ENCODE measurements at places on chromosomes 13 and 19.

DNA sequence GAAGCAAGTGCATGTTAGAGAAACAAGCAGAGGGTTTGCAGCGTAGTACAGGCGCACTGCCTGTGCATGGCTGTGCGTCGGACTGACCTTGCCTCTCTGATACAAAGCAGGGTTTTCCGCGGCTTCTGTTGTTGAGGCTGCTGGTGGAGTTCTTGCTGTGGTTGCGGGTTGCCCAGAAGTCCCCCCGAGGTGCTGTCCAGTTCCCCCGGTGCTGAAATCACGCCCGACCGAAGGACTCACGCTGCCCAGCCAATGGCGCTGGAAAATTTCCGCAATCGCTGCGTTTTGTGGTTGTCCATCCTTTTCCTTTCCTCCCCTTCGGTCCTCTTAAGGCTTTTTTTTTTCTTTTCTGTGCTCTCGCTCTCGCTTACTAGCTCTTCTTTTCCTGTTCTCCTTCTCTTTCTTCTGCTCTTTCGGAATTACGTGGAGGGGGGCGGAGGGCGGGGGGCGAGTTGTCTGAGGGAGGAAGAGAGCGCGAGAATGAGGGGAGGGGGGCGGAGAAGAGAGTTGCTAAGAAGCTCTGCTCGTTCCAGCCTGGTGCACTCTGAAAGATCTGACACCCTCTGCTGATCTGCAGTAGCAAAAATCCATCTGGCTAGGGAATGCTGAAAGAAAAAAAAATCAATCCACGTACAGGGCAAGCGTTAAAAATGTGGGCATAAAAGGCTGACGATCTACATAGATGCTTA, at the start of gene SLITRK1:
Gene SLITRK1 (minus strand): TSS at position 558 of the 689 bp plus-strand sequence. CDS start 967 bp downstream, outside the sequence.
- peak; percentile 39 for DNase-seq

DNA sequence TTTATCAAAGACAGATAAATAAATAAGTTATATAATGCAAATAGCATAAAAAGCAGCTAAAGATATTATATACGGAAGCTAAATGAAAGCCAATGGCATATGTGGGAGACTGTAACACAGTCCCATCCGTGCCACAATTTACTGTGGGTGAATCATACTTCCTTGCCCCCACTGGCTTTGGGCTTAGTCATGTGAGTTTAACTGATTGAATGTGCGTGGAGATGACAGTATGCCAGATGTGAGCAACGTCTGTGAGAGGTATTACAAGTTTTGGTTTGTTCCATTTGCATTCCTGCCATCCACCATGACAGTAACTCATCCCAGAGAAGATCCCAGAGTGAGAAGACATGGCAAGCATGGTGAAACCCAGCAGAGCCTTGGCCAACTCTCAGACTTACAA, 340.0 kb downstream of the SUCLA2 start:
- no peak for DNase-seq

DNA sequence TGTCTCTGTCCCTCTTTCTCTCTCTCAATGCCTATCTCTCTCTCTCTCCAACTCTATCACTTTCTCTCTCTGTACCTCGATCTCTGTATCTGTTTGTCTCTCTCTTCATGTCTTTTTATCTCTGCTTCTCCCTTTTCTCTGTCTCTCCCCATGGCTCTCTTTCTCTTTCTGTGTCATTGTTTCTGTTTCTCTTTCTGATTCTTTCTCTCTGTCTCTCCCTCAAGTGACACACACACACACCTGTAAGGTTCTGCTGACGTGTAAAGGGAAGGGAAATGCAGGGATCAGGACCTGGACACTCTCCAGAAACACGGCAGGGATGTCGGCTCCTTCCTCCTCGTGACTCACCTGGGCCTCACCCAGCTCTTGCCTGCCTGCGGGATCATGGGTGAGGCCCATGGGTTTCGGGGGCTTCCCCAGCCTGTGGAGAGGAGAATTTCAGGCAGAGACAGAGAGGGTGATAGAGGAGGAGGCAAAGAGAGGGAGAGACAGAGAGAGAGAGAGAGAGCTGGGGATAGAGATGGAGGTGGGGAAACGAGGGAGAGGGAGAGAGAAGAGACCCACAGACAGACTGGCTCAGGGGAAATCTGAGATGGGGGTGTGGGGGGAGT, 5.4 kb upstream of the PLAUR start:
- no peak for DNase-seq

GRCh38 chr19:36244066-36244465, 29.2 kb downstream of the ZNF146 start:
- no peak for DNase-seq

DNA sequence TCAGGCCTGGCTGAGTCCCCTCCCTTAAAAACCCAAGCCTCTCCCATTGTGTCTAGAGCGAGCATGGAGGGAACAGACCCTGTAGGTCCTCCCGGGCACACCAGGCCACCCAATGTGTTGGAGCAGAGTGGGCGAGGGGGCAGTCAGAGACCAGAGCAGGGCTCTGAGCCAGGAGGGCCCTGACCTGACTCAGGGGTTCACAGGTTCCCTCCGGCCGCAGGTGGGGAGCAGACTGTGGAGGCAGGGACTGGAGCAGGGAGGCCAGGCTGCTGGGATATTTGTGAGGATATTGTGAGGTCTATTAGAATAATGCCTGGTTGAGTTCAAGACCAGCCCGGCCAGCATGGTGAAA, 1.6 kb upstream of the TYROBP start:
- no peak for DNase-seq

- DNase-seq: no peak
Observed at GRCh38 chr19:948842-949496, 23.1 kb downstream of the ARID3A start.

DNA sequence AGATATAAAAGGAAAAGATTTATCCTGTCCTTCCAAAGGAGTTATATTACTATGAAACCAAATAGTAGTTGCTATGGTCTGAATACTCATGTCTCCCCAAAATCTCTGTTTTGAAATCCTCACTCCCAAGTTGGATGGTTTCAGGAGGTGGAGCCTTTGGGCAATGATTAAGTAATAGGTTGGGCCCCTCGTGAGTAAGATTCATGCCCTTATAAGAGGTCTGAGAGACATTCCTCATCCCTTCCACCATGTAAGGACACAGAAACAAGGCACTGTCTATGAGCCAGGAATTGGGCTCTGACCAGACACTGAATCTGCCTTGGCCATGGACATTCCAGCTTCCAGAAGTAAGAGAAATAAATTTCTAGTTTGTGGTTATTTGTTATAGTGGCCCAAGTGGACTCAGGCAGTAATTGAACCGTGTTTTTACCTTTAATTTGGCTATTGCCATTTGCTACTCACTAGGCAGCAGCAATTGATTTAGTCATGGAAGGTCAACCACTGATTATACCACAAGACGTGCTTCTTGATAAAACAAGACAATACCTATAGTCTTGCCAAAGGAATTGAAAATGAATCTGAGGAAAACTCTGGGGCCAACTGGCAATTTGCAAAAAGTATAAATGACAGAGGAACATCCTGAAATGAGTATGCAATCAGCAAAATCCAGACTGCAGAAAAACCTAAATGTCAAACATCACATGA, 717.4 kb upstream of the SPRY2 start:
- no peak for DNase-seq

DNA sequence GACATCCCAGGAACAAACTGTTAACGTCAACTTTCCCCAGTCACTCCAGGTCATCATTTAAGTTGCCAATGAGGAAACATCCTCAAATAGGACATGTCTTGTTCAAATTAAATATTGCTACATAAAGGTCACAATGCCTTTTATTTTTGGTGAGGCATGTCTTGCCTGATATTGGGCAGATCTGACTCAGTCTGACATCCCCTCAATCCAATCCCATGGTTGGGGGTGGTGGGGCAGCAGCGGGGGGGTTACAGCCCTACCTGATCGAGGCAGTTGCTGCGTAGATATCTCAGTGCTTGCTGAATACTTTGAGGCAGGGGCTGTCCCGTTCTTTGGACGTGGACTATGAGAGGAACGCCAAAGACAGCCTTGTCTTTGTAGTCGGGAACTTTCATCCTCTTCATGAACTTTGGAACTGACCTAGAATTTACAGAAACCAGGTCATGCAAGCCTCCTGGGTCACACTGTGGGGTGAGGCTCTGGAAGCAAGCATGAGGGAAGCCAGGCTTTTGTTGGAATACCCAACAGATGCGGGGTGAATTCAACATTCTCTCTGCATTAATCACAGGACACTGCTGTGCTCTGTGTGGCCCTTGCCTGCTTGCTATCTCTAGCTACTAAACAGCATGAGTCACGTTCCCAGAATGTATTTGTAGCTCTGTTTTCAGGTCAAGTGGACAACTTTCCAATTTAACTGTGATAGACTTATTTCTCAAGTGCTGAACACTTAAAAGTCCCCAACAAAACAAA, 109.8 kb downstream of the KL start:
- DNase-seq: no peak

GRCh38 chr19:20664901-20665781, 3.8 kb upstream of the ZNF626 start:
- no peak for DNase-seq

- no peak for DNase-seq
Observed at GRCh38 chr13:27269114-27269665, 1.4 kb upstream of the RASL11A start.

DNA sequence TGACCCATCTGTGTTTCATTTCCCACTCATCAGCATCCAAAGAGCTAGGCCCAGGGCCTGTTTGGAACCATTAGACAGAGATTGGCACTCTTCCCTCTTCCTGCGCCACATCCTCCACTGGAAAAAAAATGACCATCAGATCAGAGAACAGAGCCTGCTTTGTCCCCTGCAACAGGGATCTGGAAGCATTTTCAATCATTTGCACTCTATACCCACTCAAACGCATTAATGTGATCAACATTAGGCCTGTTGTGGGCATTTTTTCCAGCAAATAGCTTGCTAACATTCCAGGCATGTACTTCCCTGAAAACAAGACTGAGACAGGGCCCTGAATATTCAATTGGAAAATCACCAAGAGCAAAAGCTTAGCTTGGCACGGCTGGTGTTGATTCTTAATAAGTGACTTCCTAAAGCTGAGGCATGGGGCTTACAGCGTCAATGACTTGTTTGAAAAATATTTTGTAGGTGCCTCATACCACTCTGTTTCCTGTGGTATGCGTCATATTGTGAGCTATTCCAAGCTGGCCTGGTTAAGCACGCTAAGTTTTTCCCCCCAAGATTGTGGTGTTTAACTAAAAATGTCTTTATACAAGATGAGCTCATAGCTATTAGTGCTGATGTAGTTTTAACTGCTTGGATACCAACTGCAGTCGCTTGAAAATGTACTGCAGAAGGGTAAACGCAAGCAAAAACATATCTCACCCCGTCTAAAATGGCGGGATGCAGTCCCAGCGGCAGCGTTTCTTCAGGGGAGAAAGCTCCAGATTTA, 404.4 kb downstream of the SPRY2 start:
- no peak for DNase-seq

DNA sequence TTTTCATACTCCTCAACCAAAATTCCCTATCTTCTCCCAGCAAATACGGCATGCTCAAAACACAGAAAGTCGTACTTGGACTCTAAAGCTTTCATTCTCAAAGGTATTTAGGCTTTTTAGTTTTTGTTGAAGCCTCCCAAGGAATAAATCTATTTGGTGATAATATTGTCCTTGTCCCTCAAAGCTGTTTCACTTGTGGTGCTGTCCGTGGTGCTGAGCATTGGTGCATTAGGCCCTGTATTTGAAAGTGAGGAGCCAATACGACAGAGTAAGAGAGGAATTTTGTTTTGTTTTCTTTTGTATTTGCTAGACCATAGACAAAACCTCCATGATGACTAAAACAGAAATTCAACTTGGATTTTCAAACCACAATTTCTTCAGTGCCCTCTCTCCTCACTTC, 3.2 kb upstream of the LGALS13 start:
- DNase-seq: no peak

- DNase-seq: no peak
Observed at GRCh38 chr13:98377635-98378378, 199.1 kb downstream of the STK24 start.

DNA sequence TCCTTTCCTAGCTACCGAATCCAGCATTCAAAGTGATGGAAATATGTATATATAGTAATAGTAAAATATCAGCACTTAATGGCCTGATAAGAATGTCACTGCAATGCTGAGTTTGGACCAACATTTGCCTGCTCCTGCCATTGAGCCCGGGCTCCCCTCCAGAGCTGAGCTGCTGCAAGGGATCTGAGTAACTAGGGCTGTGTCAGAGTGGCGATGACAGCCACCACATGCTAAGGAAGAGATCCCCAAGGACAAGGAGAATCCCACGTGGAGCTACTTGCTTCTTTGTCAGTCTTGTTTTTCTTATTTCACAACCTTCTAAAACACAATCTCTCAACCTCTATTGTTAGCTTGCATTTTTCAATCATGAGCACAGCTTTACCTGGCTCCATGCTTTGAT, 19.5 kb upstream of the ALOX5AP start:
- no peak for DNase-seq

GRCh38 chr13:112253631-112254030, 122.5 kb upstream of the SPACA7 start:
- DNase-seq: no peak

DNA sequence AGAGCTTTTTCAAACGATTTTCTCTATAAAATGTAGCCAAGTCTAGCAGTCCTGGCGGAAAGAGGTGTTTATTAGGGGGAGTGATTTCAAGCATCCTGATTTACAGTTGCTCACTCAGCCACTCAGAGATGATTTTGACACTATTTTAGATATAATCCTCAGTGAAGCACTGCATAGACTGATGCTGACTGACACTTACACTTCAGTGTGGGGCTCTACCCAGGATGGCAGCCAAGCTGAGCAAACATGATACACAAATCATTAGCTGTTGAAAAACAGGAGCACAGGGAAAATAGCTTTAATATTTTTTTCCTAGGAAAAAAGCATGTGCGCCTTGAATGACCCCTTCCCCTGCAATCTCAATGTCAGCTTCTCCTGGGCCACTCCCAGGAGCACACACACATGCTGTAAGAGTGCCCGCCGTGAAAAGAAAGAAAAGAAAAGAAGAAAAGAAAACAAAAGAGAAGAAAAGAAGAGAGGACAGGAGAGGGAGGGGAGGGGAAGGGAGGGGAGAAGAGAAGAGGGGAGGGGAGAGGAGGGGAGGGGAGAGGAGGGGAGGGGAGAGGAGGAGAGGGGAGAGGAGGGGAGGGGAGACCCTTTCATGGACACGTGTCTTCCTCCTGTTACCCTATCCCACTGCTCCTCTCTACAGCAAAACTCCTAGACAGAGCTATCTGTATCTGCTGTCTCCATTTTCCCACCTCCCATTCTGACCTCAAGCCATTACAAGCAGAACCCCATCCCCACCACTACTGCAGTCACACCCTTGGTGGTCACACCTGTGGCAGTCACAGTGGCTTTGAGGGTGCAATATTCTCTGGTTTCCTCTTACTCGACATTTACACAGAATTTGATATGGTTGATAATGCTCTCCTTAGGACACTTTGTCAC, 36.4 kb downstream of the RCBTB2 start:
- DNase-seq: no peak
